ENCODE measurements at places on chromosomes 2 and 18.

DNA sequence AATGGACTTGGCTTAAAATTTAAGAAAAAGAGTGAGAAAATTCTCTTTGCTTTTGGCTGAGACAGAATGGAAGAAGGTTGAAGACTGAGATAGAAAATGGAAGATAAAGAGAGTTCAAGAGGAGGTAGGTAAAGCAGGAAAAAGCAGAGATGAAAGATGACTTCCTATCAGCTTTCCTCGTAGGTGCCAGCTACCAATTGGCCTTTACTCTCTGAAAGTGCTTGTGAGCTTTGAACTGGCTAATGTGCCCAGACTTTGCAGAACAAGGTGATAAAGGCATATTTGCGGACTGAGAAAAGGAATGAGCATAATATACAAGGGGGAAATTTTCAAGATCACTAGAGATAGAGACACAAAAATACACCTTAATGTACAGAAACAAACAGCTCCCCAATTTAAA is 54.7 kb upstream of the UBE2E3 start:
- DNase-seq: no peak

GRCh38 chr2:125070726-125071505 is 1045.8 kb downstream of the CNTNAP5 start:
- no peak for DNase-seq

GRCh38 chr2:155846259-155846658 is 486.3 kb downstream of the NR4A2 start:
- no peak for DNase-seq

DNA sequence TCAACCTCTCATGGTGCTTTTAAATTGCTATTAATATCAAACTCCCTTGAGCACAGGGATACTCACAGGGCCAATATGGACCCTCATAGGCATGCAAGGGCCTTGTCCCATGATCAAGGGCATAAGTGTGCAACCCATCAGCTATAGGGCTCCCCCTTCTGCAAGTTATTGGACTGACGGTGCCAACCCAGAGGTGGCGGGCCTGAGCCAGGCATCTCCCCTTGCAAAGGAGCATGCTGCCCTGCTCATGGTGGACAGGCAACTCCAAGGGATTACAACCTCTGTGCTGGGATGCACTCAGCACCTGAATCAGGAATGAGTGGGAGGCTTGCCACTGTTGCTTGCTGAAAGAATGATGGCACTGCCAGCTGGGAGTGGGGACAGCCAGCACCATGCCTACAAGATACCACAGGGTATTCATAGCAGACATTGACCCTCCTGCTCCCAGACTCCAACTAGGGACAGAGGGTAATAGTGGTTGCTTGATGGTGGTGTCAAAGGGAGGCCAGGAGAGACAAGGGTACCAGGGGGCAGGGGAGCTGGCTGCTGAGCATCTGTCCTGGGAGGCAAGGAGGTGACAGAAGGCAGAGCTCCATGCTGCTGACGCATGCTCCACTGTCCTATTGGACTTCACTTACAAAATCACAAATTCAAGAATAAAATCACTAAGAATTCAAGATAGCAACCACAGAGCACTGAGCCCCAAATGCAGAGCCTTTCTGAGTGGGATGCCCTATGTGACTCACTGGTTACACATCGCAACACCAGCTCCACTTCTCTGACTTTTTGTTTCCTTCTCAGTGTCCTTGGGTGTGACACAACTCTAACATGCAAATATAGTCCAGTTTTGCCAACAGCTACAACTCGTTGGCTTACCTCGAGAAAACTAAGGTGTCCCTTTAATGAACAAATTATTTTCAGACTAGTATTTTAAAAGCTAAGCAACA is 157.1 kb upstream of the CCDC150 start:
- no peak for DNase-seq

DNA sequence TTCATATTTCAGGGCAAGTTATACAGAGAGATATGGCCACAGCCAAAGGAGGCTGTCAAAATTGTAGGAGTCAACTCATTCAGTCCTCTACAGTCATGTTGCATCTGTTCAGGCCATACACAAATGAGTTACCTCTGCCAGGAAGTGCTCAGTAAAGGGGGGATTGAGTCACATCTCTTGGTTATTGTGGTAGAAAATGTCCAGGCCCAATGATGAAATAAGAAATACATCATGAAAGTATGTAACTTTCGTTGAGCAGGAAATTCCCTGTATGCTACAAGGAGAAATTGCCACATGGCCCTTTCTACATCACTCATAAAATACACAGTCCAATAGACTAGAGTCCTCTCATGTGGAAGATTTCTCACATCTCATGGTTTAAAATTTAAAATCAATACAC is 103.9 kb upstream of the COL3A1 start:
- no peak for DNase-seq

DNA sequence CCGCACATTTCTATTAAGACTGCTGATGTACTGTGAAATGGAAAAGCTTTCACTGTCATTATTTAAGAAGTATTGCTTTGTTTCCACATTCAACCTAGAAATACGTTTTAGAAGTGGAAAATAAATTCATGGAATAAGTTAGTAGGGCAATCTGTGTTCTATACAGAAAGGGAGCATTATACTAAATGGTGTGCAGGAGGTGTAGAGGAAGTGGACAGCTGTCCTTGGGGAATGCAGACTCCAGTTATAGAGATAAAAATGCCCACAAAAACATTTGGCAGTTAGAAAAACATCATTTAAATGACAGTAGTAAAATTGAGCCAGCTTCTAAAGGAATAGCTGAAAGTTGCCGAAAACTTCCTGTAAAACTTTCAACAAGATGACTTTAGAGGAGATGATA is 46.8 kb downstream of the PIK3C3 start:
- DNase-seq: no peak

- DNase-seq: no peak
Observed at GRCh38 chr2:27093430-27094352, 7.1 kb downstream of the KHK start.

DNA sequence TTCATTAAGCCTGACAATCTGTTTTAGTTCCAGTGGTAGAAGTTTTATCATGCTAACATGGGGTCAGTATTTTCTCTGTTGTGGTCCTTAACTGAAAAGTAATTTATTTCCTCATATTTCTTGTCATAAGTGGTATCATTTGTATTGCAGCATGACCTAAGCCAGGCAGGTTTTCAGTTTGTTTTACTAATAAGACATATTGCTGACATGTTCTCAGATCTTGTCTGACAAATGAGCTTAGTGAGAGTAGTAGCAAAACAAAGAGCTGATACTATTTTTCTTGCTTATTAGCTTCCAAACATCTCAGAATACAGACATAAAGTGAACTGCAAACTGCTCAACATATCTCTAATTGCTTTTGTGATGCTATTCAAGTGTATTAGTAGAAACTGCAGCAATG is 293.6 kb downstream of the DSEL start:
- no peak for DNase-seq

DNA sequence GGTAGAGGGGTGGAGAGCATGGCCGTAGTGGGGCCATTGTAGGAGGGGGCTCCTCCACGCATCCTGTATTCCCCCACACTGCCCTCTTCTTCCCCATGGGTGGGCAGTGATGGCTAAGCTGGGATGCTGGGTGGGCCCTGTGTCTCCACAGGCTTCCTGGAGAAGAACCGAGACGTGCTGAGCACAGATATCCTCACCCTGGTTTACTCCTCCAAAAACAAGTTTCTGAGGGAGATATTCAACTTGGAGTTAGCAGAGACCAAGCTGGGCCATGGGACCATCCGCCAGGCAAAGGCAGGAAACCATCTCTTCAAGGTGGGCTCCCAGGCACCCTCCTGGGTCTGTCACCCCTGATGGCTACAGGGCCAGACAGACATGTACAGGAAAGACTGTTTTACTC is 52.8 kb downstream of the MYO7B start:
- DNase-seq: no peak

DNA sequence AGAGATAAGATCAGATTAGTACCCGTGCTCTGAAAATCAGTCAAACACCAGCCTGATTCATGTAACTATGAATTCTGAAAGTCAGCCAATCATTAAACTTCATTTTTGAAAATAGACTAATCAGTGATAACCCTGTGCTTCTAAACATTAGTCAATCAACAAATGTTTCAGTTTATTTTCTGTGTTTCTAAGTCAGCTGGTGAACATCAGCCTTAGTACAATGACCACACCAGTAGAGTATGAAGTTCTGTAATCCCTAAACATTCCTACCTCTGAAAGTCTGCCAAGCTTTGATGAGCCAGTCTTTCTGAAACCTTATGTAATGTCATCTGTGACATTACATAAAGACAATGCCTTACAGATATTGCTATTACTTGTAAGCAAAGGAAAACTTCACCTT is 807.4 kb upstream of the CRIM1 start:
- no peak for DNase-seq

GRCh38 chr2:68853035-68853434 is 18.2 kb downstream of the BMP10 start:
- DNase-seq: no peak

- DNase-seq: no peak
Observed at GRCh38 chr2:11042841-11043240, 112.4 kb upstream of the SLC66A3 start.

GRCh38 chr2:2747797-2748301 is 416.8 kb upstream of the MYT1L start:
- DNase-seq: no peak

DNA sequence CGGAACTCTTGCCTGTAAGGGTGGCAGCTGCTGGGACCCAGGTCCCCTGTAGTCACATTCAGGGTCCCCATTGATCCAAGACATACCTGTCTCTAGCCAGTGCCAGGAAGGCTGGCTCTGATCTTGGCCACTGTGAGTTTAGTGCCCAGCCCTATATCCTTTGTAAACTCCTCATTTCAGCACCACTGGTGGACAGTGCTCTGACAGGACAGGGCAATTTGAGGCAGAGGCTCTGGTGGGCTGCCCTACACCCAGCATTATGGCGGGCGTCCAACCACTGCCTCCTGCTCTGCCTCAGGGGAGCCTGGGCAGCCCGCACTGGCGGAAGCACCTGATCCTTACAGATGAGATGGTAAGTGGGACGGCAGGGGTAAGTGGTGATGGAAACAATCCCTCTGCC is 55.2 kb upstream of the MGAT4A start:
- no peak for DNase-seq

DNA sequence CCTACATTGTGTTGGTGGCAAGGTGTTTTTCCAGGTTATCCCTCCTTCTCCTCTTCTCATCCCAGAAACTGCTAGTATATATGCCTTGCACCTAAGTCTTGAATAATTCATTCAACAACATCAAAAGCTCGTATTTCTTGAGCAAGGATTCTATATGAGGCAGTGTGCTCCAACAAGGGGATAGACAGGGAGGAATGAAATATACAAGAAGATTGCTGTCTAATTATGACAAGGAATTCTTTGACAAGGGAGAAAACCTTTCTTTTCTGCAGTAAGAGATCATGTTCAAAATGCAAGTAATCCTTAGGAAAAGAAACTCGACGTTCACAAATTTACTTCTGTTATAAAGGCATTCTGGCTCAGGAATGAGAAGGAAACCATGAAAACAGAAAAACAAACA is 788.6 kb downstream of the TDRD15 start:
- DNase-seq: no peak

- DNase-seq: no peak
Observed at GRCh38 chr18:46481847-46482245, 175.2 kb downstream of the LOXHD1 start.

DNA sequence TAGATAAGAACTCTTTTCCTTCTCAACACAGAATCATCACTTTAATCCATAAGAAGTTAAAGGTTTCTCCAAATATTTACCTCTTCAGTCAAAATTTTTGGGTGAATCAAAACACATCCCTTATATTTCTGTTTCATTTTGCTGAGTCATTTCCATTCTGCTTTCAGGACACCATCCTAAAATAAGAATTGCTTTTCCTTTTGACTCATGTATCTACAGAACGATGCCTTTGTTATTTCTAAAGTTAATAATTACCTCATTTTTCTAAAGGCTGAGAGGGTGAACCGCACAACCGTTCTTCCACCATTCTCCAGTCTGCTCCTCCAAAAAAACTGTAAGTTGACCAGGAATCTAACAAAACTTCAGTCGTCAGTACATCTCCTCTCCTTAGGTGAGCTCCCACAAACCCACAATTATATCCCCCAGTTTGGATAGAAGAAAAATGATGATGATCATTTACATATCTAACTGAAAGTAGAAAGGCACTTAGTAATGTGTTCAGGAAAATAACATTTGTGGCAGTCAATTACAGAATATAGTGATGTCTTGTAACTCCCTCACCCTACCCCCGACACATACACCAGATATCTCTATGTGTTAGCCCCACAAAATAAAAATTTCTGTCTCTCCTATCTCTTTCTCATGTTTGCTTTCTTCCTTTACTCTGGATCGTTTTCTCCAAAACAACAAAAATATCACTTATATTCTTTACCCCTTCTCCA is 162.5 kb downstream of the RAD51AP2 start:
- DNase-seq: no peak

DNA sequence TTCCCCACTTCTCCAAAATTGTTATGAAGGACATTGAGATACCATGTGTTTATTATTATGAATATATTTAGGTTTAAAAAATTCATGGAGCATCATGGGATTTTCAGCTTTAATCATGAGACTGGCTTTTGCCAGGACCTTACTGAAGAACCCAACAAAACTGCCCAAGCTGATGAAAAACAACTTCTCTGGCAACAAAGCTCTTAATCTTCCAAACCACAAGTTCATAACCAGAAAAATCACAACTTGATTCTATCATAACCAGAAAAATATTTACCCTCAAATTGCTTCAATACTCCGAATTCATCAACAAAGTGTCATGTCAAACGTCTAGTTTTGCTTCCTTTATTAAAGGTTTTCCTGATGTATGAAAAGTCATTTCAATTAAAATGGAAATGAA is 971.8 kb upstream of the ACVR2A start:
- no peak for DNase-seq

DNA sequence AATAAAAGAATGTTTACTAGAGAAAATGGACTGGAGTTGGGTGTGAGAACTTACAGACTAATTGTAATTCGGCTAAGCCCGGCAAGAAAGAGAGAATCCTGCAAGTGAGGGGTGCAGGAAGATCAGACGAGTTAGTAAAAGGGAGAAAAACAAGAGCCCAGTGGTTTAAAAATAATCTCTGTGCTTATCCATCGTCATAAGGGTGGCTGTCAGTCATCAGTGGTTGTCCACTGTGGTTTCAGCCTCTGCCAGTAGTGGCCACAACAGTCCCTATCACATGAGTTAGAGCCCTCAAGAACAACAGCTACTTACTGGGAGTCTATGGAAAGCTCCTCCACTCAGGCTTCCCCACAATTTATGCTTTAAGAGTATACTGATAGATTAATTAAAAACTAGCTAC is 239.8 kb downstream of the SETBP1 start:
- no peak for DNase-seq

DNA sequence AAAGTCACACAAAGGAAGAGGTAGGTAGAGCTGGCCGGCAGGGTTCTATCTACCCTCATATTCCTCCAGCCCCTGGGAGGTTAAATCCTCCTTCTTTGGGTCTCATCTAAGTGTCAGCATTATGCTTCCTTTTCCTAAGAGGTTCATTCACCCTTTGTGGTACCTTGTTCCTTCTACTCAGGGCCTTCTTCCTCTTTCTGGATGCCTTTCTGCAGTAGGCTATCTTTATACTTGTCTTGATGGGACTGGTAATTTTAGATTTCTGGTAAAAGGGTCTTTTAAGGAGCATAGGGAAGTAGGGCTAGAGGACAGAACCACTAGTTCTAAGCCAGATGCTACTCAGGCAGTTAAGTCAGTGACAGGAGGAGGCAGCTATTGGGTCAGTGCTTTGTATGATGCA is 13.7 kb upstream of the TNP1 start:
- DNase-seq: no peak
